ENCODE measurements at places on chromosomes 13 and 19.

- no peak for DNase-seq
Measured at GRCh38 chr13:72970956-72971355, 87.8 kb upstream of the KLF5 start.

- no peak for DNase-seq
Measured at GRCh38 chr13:98892821-98893220, 85.0 kb downstream of the DOCK9 start.

DNA sequence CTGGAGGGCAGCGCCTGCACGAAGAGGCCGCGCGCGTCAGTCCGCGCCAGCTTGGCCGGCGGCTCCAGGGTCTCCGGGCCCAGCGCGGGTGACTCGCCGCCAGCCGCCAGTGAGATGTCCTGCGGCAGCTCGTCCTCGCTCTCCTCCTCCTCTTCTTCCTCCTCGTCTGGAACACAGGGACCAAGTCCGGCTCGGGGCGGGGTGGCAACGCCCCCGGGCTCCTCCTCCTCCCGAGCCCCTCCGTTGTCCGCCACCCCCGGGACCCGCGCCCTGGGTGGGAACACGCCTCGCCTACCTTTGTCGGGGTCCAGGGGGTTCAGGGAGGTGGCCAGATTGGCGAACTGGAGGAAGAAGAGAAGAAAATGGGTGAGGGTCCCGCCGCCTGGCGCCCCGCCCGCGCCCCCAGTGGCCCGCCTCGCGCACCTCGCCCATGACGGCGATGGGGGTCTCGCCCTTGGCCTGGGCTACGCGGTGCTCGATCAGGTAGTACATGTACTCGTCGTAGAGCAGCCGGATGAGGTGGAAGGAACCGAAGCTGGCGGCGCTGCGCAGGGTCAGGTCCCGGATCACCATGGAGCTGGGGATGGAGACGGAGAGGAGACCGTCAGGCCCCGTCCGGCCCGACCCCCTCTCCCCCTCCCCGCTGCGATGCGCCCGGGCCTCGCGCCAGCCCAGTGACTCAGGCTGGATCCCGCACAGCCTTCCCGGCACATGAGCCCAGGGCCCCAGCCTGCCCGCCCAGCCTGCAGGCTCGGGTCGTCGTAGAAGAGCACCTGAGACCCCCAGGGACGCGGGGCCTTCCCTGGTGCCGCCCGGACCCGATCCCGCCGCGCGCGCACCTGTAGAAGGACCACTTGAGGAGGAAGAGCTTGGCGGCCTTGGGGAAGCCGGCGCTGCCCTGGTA is 10.6 kb downstream of the DCAF15 start:
- DNase-seq: no peak

GRCh38 chr19:18089726-18090125 is 3.0 kb upstream of the IL12RB1 start:
- no peak for DNase-seq

- DNase-seq: no peak
Measured at GRCh38 chr13:71998223-71998622, 131.2 kb upstream of the DACH1 start.

GRCh38 chr19:1453525-1454364 is 3.8 kb downstream of the APC2 start:
- no peak for DNase-seq

DNA sequence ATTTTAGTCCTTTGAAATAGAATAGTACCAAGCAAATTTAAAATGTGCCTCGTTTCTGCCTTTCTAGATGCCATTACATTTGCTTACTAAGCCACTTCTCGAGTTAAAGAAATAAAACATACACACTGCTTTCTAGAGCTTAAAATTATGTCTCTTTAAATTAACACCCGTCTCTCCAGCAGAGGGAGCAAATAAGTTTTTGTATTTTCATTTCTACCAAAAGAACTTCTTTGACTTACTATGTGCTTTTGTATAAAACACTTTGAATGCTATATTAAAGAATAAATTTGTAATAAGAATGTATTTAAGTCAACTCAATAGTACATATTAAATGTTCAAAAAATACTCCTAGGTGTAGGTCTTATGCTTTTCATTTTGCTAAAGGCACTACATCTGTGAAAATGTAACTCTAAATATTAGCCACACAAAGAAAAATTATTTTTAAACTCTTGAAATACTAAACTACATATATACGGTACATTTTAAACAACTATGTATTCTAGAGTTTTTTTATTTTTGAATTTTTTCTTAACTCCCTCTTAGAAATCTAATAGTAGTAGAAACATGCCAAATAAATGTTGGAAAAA is 269.3 kb upstream of the MIR17HG start:
- no peak for DNase-seq

GRCh38 chr13:29564818-29565217 is 30.7 kb downstream of the SLC7A1 start:
- DNase-seq: no peak

DNA sequence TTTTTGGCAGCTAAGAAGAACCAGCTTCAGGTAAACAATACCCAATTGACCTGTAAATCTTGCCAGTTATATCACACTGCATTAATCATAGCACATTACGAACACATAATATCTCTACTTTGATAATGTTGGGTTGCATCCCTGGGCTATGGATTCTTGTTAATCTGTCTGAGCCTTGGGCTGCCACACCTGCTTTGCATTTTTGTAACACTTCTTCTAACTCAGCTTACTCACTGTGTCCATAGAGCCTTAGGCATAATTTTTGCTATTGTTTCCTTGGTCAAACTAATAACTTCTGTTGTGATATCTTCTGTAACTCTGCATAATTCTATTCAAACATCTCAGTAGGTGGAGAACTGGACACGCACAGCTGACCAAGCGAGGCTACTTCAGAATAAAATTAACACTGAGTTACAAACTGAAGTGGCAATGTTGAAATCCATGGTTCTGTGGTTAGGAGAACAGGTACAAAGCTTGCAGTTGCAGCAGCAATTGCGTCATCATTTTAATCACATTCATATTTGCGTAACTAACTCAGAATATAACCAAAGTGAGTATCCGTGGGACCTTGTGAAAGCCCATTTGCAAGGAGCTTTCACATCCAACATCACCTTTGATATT is 6.4 kb downstream of the ZNF350 start:
- no peak for DNase-seq

- peak; percentile 68 for DNase-seq
Measured at GRCh38 chr19:18160971-18161635, 8.1 kb downstream of the PIK3R2 start.

- no peak for DNase-seq
Measured at GRCh38 chr13:101210774-101211173, 205.5 kb downstream of the NALCN start.

DNA sequence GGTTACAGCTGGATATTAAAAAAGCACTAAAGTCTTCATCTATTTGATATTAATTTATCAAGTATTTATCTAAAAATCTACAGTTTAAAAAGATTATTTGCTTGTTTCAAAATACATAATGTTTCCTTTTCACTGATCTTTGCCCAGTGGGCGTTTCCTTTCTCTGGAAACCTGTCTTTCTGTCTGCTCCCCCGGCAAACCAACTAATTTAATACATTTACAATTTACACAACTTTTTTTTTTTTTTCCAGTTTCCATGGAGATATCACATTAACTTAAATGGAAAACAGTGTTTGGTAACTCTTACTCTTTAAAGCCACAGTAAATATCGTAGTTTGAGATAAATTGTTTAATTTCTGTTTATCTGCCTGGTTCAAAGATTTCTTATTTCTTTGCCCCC is 5.3 kb downstream of the GPC6 start:
- no peak for DNase-seq

- DNase-seq: no peak
Measured at GRCh38 chr19:42251572-42252358, 3.2 kb downstream of the ERF start.

DNA sequence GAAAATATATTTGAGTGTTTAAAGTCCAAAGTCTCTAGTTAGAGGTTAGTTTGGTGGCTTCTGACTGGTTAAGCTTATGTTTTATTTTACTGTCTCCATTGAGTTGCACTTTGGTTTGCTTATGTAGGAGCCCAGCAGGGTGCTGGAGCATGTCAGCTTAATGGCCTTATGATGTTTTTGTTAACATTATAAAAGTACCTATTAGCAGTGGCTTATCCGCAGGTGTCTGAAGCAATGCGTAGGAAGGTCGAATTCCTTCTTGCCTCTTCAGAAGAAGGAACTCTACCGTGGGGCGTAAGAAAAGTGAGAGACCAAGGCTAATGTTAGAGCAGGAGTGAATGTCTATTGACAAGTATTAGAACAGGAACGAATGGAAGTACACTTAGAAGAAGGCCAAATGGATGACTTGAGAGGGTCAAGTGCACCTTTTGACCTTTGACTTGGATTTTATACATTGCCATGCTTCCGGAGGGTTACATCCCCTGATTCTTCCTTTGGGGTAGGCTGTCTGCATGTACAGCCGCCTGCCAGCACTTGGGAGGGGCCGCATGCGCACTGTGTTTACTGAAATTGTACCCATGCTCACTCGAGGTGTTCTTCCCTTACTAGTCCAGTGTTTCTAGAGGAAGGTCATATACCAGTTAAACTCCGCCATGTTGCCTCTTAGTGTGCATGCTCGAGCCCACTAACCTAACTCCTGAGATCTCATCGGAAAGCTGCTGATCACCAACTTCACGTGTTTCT is 793.9 kb upstream of the PCDH9 start:
- no peak for DNase-seq

DNA sequence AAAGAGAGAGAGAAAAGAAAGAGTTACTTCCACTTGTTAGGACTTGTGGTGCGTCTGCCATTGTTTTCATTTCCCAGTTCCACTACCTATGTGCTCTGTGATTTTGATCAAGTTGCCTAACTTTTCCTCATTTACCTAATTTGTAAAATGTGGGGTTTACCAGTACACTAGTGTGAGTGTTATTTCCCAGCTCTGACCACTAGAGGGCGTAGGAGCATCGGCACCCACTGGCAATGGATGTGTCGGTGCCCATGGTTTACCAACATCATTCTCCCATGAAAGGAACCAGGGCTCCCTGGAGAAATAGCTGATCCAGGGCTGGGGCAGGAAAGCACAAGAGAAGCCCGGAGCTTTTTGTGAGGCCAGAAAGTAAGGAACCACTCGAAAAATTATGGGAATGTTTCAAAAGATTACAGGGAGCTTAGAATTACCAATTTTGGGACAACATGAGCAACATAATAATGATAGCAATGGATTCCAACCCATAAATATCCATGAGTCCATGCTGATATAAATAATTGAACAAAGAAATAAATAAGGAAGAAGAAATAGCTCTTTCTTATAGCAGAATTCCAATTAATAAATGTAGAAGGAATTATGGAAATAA is 15.1 kb upstream of the CEACAM4 start:
- DNase-seq: peak; percentile 46

GRCh38 chr19:9700229-9700981 is 25.5 kb upstream of the ZNF562 start:
- DNase-seq: no peak

GRCh38 chr19:44572581-44572900 is 40.8 kb upstream of the IGSF23 start:
- no peak for DNase-seq

GRCh38 chr19:28351761-28352160 is 861.2 kb downstream of the UQCRFS1 start:
- no peak for DNase-seq

DNA sequence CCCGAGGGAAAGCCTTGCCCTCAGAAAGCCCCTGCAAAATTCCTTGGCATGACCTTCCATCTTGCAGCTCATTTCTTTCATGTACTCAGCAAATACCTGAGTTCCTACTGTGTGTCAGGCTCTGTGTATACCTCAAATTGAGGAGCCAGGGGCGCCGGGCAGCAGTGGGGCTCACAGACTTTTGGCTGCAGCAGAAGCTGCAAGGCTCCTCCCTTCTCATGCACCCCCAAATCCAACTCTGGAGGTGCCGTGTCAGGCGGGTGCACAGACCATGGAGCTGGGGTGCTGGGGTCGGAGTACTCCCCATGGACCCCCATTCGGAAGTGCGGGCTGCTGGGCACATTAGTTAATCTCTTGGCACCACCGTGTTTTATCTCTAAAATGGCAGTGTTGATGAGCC is 72.3 kb downstream of the COL4A2 start:
- no peak for DNase-seq

DNA sequence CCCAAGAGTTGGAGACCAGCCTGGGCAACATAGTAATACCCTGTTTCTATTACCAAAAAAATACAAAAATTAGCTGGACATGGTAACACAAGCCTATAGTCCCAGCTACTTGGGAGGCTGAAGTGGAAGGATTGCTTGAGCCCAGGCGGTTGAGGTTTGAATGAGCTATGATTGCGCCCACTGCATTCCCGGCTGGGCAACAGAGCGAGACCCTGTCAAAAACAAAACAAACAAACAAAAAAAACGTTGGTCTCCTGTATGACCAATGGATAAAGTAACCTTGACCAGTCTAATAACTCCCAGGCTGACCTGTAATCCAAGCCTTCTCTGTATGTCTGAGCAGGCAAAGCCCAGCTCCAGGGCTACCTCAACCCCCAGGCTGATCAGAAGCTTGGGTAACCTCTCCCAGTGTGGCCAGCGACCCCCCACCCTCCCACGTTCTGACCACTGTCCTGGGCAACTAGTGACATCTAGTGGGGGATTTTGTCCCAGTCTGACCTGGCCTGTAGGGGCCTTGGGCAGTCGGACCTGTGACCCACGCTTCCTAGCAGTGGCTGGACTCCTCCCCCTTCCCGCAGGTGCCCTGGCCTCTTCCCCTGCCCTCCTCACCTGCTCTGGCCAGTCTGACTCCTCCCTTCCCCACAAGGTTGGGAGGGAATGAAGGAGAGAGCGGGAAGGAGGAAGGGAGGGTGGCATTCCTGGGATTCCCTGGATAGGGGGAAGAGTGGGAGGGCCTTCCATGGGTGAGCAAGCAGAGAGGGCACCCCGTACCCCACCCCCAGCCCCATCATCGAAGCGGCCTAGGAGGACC is 1.0 kb upstream of the BCAM start:
- DNase-seq: no peak

DNA sequence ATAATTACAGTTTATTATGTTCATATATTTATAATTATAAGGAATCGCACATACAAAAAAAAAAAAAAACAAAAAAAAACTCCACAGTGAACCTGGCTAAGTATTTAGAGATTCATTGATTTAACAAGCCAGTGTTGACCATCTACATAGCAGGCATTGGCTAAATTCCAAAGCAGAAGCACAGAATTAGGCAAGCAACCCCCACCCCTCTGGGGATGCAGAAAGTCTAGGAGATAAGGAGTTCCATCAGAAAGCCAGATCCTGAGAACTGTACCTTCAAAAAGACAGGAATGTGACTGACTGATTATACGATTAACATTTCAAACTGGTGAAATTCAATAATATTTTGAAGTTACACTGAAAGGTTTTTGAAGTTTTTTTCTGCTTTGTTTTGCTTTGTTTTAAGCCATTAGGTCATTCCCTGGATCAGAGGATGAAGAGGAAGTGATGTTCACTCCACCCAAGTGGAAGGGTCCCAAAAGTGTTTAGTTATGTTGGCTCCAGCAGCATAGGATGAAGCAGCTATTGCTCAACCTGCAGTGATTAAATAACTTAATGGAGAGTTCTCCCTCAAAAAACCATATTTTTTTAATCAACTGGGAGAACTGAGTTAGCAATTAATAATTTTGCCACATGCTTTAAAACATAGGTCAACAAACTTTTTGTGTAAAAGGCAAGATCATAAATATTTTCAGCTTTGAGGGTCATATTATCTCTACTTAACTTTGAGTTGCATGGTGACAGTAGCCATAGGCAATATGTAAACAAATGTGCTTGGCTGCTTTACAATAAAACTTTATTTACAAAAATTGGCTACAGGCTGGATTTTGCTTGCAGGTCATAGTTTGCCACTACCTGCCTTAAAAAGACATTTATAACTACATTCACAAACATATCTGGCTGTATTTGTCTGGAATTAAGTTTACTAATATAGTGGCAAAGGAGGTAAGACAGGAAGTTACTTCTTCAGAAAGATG is 49.6 kb downstream of the DOCK9 start:
- DNase-seq: no peak

Data from stimulated activated CD8-positive, alpha-beta memory T cell treated with anti-CD3 and anti-CD28 coated beads, Interleukin-4, amount 100 ng/mL, for 24 hours (primary cell).